Activated naive CD8-positive, alpha-beta T cell treated with anti-CD3 and anti-CD28 coated beads, Interleukin-2, amount 50 U/mL, for 24 hours (primary cell): ENCODE measurements at places on chromosomes 13 and 19.
A peak's percentile ranks its signal among the peaks of the same experiment; 100 is the strongest.

DNA sequence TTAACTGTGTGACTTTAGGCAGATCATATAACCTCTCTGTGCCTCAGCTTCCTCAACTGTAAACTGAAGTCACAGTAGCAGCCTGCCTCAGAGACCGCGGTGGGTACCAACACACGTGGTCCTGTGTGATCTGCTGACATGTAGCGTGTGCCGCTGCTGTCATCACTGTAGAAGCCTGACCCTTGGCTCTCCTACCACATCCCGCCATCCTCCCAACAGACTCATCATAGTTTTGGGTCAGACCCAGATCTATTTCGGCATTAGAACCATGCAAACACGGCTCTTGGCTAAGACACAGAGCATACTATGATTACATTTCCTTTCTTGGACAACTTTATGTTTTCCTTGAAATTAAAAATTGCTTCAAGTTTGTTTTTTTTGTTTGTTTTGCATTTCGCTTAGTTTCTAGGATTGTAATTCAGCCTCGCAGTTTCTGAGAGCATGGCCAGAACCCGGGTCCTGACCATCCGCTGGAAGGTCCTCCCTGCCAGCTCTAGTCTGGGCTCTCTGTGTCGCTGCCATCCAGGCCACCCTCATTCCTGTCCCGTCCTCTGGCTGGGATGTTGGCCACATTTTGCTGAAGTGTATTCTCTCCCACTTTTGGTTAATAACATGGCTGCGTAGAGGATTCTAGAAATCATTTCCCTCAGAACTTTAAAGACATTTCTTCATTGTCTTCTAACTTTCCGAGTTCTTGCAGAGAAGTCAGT, 53.0 kb downstream of the GGACT start:
- H3K4me1 ChIP-seq, result peaks cover 23% of the 10 kb centered on the region
- no peak overlapping the region for H3K4me3 ChIP-seq
- H3K36me3 ChIP-seq, result peaks cover 2% of the 10 kb centered on the region
- DNase-seq, result no peak

DNA sequence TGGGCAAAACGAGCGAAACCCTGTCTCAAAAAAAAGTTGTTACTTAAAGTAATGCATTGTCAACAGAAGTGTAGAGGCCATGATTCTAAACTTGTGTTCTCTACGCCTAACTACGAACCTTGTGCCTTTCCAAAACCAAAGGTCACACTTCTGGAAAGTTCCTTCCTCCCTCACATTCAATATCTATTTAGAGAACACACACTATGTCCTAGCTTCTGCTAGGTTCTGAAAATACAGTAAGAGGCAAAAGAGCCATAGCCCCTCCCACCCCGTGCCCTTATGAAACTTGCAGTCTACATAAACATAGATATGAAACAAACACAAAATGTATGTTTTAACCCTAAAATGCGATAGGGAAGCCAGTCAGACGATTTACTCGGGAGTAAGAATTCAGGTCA, 36.4 kb downstream of the RNF6 start:
- H3K36me3 ChIP-seq, result no peaks in the 10 kb centered on the region
- peak overlapping the region; percentile 86 for H3K4me3 ChIP-seq

GRCh38 chr19:52095172-52096014, at the start of gene ZNF841:
ZNF841 (minus strand) TSS chr19:52095765; CDS start chr19:52084801, 10,964 bp downstream.
- H3K36me3 ChIP-seq, result peaks cover 69% of the 10 kb centered on the region
- H3K4me3 ChIP-seq, result peak within 1 kb of the TSS; percentile 89
- H3K27ac ChIP-seq, result peak within 1 kb of the TSS; percentile 94
- H3K4me1 ChIP-seq, result peaks cover 34% of the 10 kb centered on the region
- DNase-seq, result peak; percentile 90
- H3K27me3 ChIP-seq, result no peaks in the 10 kb centered on the region

- peaks cover 25% of the 10 kb centered on the region for H3K27me3 ChIP-seq
- no peak overlapping the region for H3K4me3 ChIP-seq
- peaks cover 14% of the 10 kb centered on the region for H3K4me1 ChIP-seq
These were observed 5.9 kb downstream of the TTYH1 start for GRCh38 chr19:54421169-54421516.

- no peaks in the 10 kb centered on the region for H3K4me1 ChIP-seq
- DNase-seq, result no peak
- H3K27ac ChIP-seq, result no peak overlapping the region
- H3K4me3 ChIP-seq, result no peak overlapping the region
- H3K27me3 ChIP-seq, result no peaks in the 10 kb centered on the region
These were observed 413.0 kb downstream of the PCDH20 start for GRCh38 chr13:61002686-61003085.

DNA sequence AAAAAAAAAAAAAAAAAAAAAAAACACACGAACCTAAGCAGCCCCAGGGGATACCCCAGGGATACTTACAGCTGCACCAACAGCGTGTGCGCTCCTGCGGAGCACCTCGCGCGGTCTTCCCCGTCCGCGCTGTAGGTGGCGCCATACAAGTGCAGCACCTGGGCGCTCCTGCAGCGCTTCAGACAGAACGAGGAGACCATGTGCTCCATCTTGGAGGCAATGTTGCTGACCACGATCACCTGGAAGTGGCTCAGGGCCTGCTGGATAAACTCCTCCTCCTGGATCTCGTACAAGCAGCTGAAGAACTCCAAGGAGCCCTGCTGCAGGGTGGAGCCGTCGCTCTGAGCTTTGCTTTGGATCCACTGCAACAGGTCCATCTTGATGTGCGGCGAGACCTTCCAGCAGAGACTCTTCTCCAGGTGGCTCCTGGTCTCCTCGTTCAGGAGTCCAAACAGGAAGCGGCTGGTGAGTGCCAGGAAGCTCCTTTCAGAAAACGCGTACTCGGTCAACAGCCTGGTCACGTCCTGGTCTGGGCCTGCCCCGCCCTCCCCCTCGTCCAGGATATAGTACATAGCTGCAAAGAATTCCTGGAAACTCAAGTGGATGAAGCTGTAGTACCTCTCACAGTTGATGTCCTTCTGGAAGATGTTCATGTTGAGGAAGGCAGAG, 14.5 kb downstream of the NLRP12 start:
- H3K4me1 ChIP-seq, result no peaks in the 10 kb centered on the region
- no peak for DNase-seq
- H3K27ac ChIP-seq, result no peak overlapping the region
- H3K36me3 ChIP-seq, result no peaks in the 10 kb centered on the region
- H3K27me3 ChIP-seq, result no peaks in the 10 kb centered on the region
- no peak overlapping the region for H3K4me3 ChIP-seq

DNA sequence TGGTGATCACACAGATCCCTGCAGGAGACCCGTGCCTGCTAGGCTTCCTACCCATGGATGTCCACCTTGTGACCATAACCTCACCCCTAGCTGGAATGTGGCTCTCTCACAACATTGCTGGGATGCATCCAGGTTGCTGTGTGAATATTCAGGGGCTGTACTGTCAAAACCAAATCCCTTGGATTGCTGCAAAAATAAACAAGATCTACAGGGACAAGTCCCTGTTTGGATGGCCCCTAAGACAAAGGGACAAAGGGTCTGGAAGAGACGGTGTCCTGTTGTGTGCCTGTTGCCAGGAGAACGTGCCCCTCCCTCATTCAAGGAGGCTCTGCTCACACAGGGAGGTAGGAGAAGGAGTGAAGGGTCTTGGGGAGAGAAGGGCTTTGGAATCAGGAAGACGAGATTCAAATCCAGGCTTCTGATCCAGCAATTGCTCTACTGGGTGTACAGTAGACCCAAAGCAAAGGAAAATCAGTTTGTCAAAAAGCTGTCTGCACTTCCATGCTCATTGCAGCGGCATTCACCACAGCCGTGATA, 89.2 kb upstream of the WASF3 start:
- H3K4me1 ChIP-seq, result no peaks in the 10 kb centered on the region
- peaks cover 4% of the 10 kb centered on the region for H3K27me3 ChIP-seq
- DNase-seq, result no peak
- no peak overlapping the region for H3K4me3 ChIP-seq

GRCh38 chr13:111361873-111362648, 41.6 kb downstream of the TEX29 start:
- H3K36me3 ChIP-seq, result no peaks in the 10 kb centered on the region
- no peaks in the 10 kb centered on the region for H3K4me1 ChIP-seq
- H3K27ac ChIP-seq, result no peak overlapping the region
- H3K27me3 ChIP-seq, result peaks cover 3% of the 10 kb centered on the region

GRCh38 chr19:14349426-14349825, 31.8 kb upstream of the ADGRE5 start:
- H3K27ac ChIP-seq, result peak overlapping the region; percentile 52
- no peak for DNase-seq
- H3K4me1 ChIP-seq, result peaks cover 27% of the 10 kb centered on the region
- no peaks in the 10 kb centered on the region for H3K27me3 ChIP-seq
- H3K4me3 ChIP-seq, result no peak overlapping the region

- H3K4me3 ChIP-seq, result no peak overlapping the region
- H3K36me3 ChIP-seq, result peaks cover 34% of the 10 kb centered on the region
- H3K27ac ChIP-seq, result no peak overlapping the region
- DNase-seq, result no peak
- H3K4me1 ChIP-seq, result peaks cover 18% of the 10 kb centered on the region
These were observed 18.5 kb upstream of the ZNF331 start for GRCh38 chr19:53519446-53519845.

DNA sequence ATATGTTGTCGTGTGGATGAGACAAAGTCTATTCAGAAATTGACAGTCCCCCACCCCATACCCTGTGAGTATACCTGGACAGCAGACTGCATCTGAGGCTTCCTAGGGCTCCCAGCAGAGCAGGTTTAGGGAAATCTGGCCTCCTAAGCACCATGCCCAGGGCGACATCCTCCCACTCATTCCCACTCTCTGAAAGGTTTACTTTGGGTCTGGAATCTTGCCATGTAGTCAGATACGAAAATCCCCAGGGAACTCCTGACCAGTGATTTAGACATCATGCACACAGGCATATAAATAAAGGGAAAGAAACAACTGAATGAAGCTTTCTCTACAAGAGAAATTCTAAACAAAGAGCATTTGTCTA, 717 bp upstream of the NALCN start:
- H3K27me3 ChIP-seq, result peaks cover 43% of the 10 kb centered on the region
- H3K4me1 ChIP-seq, result no peaks in the 10 kb centered on the region
- no peak for DNase-seq
- H3K4me3 ChIP-seq, result no peak overlapping the region

DNA sequence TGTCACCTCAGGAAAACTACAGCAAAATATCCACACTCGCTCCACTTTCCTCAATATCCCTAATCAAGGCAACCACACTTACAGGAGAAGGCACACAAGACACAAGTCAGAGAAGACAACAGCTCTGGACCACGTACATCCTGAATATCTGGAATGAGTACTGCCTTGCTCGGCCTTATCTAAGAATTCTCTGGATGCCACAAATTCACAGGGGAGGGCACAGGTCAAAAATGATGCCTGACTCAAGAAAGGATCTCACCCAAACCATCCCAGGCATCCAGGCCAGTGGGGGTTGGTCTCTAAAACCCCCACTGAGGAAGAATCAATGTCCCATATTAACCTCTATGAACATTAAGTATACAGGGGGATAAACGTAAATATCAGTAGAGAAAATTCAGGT, 29.9 kb downstream of the ATP7B start:
- no peak for DNase-seq
- H3K4me1 ChIP-seq, result no peaks in the 10 kb centered on the region
- no peak overlapping the region for H3K4me3 ChIP-seq
- peaks cover 2% of the 10 kb centered on the region for H3K27me3 ChIP-seq
- H3K27ac ChIP-seq, result no peak overlapping the region

- no peaks in the 10 kb centered on the region for H3K27me3 ChIP-seq
- peak overlapping the region; percentile 88 for H3K27ac ChIP-seq
- DNase-seq, result peak; percentile 76
- H3K36me3 ChIP-seq, result peaks cover 63% of the 10 kb centered on the region
- peak overlapping the region; percentile 93 for H3K4me3 ChIP-seq
These were observed 2.7 kb downstream of the UHRF1 start for GRCh38 chr19:4911786-4912672.

DNA sequence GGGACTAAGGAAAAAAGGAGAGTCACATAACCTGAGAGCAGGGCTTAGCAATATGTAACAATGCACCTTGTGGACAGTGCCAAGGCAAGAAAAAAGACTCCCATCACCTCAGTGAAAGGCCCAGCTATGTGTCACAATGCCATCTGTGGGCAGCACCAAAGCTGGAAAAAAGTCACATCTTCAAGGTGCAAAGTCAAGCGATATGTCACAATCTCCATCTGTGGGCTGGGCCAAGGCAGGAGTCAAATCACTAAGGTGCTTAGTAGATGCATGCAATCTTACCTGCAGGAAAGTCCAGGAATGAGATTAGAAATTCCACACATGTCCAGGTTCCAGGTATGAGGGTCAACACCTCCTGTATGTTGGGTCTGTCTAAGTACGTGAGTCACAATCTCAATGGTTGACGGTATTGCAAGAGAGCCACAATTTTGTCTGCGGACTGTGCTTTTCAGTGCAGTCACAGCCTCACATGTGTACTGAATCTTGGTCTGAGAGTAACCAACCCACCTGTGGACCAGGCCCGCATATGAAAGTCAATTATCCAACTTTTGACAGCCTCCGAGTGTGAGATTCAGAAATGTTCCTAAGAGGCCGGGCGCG, 14.8 kb upstream of the ZNF43 start:
- peaks cover 42% of the 10 kb centered on the region for H3K36me3 ChIP-seq
- H3K27me3 ChIP-seq, result peaks cover 2% of the 10 kb centered on the region
- H3K27ac ChIP-seq, result peak overlapping the region; percentile 62

DNA sequence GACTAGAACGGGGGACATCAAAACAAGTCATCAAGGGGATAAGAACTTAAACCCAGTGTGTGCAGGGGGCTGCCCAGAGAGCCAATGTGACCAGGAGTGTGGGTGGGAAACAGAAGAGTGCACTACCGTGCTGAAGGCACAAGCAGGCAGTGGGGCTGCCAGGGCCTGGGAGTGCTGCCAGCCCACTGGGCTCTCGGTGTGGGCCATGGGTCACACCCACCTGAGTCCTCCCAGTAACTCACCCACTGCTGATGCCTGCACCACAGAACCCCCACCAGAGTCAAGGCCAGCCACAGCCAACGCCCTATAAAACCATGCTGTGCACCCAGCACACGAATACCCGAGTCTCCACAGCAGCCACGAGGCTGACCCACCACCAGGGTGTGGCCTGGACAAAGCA, 8.5 kb downstream of the MED26 start:
- no peaks in the 10 kb centered on the region for H3K27me3 ChIP-seq
- no peak for DNase-seq
- H3K27ac ChIP-seq, result no peak overlapping the region
- H3K4me1 ChIP-seq, result peaks cover 72% of the 10 kb centered on the region
- H3K36me3 ChIP-seq, result peaks cover 6% of the 10 kb centered on the region

- DNase-seq, result no peak
- no peaks in the 10 kb centered on the region for H3K36me3 ChIP-seq
- peaks cover 13% of the 10 kb centered on the region for H3K4me1 ChIP-seq
- no peak overlapping the region for H3K4me3 ChIP-seq
- peaks cover 53% of the 10 kb centered on the region for H3K27me3 ChIP-seq
These were observed 6.8 kb downstream of the PTPRS start for GRCh38 chr19:5333581-5334365.

GRCh38 chr19:3599776-3600187, 6.9 kb downstream of the TBXA2R start:
- DNase-seq, result no peak
- H3K27me3 ChIP-seq, result no peaks in the 10 kb centered on the region
- no peaks in the 10 kb centered on the region for H3K36me3 ChIP-seq
